ENCODE measurements at places on chromosomes 2 and 18.

DNA sequence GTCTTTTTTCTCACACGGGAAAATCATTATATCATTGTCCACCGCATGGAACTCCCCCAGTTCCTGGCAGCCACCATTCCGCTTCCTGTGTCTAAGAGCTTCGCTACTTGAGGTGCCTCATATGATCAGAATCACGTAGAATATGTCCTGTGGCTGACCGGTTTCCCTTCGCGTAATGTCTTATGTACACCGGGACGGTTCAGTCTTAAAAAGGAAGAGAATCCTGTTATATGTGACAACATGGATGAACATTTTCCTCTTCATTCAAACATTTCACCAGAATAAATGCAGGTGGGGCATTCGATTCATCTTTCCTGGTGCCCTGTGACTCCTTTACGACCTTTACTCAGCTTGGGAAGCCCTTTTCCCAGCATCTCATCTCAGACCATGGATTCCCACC lies 131.7 kb upstream of the TWIST2 start:
- DNase-seq = no peak

DNA sequence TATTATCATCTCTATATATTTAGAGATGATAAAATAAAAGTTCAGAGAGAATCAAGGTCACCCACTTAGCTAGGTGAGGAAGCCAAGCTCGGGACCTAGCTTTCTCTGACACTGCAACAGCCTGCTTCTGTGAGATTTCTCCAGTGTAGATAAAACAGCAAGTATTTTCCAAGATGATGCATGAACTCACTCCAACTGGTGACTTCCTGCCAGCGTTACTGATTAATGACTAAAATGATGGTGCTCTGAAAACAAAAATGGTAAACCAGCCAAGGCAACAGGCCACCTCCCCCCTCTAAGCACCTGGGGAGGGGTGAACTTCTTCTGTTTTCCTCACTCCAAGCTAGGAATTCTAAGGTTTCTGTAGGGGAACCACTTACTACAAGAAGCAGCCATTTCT lies 510.2 kb upstream of the ID2 start:
- no peak for DNase-seq

DNA sequence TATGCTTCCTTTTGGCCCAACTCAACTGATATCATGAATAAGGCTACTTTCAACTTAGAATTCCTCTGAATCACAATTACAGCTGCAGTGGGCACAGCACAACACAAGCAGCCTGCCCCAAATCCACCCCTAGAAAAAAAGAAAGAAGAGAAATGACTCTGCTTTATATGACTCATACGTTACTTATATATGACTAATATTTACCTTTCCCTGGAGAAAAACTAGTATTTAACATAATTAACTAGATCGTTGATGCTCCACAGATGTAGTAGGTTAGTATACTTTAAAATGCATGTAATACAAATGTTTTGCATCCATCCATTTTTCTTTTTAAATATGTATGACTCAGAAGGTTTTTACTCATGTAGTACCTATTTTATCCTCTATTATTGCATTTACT lies 133.3 kb upstream of the UNC80 start:
- no peak for DNase-seq

GRCh38 chr2:193267496-193268002 lies 1072.8 kb upstream of the TMEFF2 start:
- DNase-seq = no peak

DNA sequence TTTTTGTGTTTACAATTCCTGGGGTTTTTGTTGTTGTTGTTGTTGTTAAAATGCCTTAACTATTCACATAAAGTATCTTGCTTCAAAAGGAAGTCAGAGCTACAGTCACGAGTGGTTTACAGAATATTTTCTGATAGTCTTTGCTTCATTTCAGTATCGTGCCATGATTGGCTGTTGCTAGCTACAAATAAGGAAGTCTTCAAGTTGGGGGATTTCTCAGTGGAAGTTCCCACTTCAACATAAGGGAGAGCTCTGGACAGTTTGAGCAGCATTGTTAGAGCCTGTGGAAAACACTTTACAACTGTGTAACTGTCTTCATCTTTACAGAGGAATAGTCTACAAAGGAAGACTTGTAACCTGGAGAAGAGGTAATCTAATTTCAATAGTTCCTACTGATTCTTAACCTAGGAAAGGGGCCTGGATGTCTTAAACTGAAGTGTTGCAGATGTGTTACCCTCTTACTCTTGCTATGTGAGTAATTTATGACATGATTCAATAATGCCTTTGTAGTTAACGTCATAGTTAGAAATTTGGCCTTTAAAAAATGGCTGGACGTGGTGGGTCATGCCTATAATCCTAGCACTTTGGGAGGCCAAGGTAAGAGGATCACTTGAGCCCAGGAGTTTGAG lies 23.4 kb upstream of the TANK start:
- no peak for DNase-seq

- DNase-seq = no peak
Observed at GRCh38 chr2:149594411-149594810, 6.8 kb upstream of the MMADHC start.

DNA sequence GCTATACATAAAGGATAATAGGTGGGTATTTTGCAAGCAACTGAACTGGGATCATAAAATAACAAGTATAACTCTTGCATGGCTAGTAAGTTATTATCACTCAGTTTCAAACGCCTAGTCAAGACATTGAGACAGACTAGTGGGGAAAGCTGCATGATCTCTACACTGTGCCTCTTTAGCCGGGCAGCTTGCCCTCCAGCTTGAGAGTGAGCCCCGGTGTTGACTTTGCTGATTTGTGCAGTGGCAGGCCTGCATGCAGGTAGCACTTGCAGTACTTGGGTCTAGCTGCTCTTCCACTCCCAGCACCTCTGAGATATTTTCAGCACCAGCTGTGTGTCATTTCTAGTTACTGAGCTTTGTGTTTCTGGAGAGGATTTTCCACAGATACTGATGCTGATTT lies 118.8 kb upstream of the DAPL1 start:
- no peak for DNase-seq

DNA sequence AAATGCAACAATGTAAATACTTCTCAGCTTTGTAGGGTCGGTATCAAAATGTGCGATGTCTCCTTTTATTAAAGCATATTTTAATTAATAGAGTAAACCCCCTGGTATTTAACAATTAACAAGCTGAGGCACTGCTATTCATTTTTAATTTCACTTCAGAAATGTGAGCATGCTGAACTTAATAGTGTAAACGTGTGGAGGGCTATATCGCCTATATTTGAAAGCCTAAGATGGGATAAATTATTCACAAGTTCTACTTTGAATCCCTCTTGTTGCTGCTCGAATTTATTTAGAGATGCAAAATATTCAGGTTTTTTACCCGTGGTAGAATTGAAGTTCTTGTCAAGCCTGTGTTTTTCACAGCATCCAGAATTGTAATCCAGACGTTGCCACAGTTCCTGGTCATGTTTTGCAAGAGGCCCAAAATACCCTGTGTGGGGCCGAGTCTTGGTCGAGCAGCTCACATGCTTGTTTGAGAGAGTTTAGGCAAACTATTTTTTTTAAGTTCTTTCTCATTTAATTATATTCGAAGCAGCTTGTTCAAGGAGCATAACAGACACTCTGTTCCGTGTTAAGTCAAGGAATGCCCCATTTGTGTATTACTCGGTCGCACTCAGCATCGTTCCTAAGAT lies 2.5 kb downstream of the SALL3 start:
- DNase-seq = no peak

DNA sequence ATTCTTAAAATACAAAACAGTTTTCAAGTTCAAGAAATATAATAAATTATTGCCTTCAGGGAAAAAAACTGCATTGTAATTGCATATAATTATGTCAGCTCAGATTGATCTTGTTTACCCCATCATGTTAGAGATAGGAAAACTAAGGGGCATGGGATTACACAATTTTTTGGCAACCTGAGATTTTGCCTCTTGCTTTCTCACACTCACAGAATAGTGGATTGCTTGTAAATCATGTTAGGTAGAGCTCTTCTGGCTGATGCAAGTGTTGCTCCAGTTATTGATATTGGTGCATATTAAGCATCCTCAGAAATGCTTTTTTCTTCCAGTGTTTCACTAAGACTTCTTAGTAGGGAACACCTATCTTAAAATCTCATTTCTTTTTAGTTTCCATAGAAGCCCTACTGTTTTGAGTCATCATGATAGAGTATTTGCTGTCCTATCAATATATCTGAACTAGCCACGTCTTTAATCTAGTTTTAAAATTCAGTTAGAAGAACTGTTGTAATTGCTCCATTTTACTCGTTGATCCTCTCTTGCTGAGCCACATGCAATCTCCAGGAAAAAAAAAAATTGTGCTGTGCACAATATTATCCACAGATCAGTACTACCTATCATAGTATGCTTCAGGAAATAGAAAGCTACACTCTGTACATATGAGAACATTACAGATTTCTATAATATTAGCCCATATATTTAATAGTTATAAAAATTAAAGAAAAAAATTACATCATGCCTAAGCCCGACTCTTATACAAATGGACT lies 393.1 kb downstream of the LRP1B start:
- DNase-seq = no peak

GRCh38 chr2:95165030-95165370 lies 609 bp upstream of the ZNF2 start:
- DNase-seq = no peak

DNA sequence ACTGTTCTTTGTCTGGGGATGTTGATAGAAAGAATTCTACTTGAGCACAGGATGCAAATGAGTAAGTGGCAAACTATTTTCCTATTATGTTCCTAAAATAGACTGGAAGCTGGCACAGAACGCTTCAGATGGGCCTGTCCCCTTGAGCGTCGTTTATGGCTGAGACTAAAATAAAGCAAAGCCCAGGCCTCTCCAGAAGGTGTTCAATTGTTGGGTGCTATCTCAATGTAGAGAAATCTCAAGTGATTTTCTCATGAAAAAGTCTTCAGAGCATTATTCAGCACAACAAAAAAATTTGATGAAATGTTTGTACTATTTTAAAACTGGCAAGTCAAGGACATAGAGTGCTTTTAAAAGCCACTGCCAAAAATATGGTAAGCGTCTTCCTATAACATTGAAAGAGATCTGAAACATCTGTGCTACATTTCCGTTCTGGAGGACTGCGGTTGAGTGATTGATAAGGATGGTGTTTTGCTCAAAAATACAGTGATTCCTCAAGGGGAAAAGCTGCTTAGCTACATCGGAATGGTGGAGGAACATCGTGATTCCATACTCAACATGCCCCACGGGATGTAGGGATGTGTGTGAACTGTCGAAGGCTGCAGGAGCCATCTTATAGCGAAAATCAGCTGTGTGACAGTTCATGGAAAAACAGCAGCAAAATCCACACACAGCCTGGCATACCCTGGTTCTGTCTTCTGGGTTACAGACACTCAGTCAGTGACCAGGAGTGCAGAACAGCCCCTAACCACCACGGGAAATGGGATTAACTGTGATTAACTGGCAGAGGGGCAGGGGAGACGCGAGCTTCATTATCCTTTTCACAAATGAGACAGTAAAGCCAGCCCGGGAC lies 10.4 kb upstream of the LRRFIP1 start:
- DNase-seq = no peak

GRCh38 chr18:12044591-12044990 lies 49.1 kb upstream of the ANKRD62 start:
- no peak for DNase-seq

DNA sequence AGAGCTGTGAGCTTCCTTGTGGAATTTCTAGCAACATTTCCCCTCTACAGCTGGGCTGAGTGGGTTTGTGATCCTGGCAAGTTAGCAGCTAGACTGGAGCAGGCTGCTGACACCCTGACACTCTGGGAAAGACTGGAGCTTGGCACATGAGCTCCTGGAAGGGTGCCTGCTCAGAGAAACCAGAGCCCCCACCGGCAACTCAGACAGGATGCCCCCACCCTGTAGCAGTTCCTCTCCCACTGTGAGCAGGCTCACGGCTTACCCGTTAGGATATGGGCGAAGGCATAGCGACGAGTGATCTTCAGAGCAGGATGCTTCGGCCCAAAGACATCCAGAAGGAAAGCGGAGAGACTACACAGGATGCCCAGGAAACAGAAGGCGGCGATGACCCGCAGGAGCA lies 11.2 kb downstream of the TMEM127 start:
- DNase-seq = no peak

- no peak for DNase-seq
Observed at GRCh38 chr2:25368660-25369059, 26.9 kb upstream of the DNMT3A start.
